ENCODE measurements at places on chromosomes 7 and 10.

GRCh38 chr10:114010316-114010715, 33.4 kb upstream of the ADRB1 start:
- DNase-seq, result no peak

DNA sequence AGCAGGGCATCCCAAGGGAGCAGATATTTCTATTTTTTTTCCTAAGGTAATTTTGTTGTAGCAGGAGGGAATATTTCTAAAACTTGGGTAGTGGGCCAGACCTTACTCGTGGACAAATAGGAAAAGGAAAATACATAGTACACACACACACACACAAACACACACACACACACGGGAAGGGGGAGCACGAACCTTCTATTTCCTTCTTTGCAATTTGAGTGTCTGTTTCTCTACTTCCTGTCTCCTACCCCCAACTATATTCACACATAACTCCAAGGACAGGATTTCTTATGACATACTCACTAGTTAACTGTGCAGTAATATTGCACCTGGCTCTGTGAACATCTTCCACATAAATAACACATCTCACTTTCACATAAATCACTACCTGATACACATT, 4.4 kb downstream of the LDB1 start:
- DNase-seq, result no peak

GRCh38 chr7:15889507-15889906, 203.0 kb upstream of the MEOX2 start:
- DNase-seq, result no peak

- no peak for DNase-seq
These were observed 97.7 kb upstream of the KIF5B start for GRCh38 chr10:32153931-32154330.

DNA sequence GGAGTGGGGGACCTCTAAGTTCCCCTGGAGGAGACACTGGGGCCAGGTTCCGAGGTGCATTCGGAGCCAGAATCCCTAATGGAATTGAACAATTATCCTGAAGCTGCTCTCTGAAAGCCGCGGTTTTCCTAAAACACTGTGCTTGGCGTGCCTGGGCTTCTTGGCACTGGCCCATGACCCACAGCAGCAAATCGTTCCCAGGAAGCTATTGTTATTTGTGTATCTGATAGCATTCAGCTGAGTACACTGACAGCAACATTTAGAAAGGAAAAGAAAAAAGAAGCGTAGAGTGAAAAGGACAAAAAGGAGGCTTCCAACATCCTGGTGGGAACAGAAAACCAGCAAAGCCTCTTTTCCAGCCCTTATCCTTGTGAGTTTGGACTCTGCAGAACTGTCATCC, 339.8 kb downstream of the FRMD4A start:
- no peak for DNase-seq

DNA sequence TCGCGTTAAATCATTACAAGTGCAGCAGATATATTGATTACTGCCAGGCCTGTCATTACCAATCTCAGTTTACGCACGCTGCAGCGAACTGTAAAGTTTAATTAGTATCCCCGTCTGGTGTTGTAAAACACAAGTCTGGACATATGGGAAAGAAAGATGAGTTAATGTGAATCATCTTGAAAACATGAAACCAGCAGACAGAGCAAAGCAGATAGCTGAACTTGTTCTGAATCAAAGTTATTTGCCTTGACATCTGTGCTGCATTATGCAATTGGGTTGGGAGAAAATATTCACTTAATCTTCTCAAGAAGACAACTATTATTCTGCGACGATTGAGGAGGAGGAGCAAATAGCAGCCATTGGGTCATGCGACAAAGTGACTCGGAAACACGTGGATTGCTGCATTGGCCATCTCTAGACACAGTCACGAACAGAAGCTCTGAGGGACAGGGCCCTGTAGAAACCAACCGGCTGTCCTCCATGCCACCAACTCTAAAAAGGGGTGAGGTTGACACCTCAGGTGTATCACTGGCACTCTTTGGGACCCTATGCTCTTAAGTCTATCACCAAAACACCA, 156.3 kb upstream of the C7orf33 start:
- no peak for DNase-seq

DNA sequence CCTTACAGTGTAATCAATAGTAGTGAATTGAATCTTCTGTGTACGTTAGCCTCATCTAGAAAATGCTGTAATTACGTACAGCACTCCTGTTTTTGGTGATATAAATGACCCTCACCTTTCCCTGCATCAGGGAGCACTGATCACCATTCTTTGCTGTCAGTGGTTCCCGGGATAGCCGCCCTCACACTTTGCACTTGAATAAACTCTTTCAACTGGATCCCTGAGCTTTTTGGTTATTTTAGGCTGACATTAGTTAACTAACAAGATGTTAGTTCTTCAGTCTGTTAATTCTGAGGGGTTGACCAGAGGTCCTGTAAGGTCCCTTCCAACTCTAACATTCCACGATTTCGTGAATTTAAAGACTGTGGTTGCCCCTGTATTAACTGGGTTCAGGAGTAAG, 23.4 kb upstream of the ZC3HAV1 start:
- no peak for DNase-seq

GRCh38 chr7:125695626-125696025, 766.0 kb upstream of the POT1 start:
- no peak for DNase-seq
